ENCODE measurements at places on chromosomes 5 and 9. TPM values are rescaled to one million over a fixed set of nuclear protein-coding genes. Genes with fewer than 3 reads are reported as not detected.

DNA sequence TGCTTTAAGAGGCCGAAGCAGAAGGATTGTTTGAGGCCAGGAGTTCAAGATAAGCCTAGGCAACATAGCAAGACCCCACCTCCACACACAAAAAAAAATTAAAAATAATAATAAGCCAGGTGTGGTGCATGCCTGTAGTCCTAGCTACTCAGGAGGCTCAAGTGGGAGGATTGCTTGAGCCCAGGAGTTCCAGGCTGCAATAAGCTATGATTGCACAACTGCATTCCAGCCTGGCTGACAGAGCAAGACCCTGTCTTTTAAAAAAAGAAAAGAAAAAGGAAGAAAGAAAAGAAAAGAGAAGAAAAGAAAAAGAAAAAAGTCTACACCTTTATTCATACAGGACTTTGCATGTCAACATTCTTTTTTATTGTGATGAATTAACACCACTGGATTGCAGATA lies 2125.8 kb downstream of the MAT2B start:
- no peak for DNase-seq

- no peak for DNase-seq
Observed at GRCh38 chr5:148145916-148146315, 22.4 kb upstream of the SPINK14 start.

DNA sequence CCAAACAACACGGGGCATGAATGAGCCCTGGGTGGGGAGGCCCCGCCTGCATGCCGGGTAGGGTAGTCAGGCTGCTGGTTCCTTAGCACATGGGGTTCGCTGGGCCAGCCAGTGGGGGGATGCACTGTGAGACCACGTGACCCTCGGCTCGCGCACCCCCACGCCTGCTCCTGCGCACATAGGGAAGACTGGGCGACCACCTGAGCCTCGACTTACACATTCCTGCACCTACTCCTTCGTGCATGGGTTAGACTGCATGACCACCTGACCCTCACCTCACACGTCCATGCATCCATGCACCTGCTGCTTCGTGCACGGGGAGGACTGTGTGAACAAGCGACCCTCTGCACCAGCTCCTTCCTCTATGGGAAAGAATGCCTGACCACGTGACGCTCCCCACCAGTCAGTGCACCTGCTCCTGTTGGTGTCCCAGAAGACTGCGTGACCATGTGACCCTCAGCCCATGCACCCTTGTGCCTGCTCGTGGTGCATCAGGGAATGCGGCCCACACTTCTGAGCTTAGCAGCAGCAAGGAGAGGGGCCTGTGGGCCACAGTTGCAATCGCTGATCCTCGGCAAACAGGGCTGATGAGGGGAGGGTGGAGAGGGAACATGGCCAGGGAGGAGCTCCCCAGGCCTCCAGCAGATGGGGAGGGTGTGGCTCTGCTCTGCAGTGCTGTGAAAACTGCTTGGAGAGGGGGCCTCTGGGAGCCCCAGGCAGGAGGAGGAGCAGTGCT lies 18.1 kb downstream of the LPCAT1 start:
- DNase-seq, result no peak

GRCh38 chr9:19231126-19231903 lies 822 bp downstream of the DENND4C start:
- DNase-seq, result no peak

DNA sequence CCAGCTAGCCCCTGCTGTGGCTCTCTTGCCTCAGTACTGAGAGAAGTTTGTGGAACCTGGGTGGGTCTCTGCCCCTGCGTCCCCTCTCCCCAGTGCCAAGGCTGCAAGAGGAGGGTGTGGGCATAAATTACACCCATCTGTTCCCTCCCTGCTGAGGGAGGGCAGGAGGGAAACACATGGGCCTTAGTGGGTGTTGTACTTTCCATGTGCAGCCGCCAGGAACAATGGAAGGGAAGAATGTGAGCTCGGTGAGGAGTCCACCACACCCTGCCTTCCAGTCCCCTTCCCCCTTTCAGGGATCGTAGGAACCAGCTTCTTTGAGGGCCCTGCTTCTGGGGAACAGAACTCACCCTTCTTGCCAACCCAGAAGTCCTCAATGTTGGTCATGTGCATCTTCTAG lies 138.2 kb upstream of the KLF4 start:
- no peak for DNase-seq

Gene TRIM41
- 27.9 TPM for total RNA-seq

Gene AGTPBP1
- total RNA-seq, result 27.0 TPM

Gene PCA3
- not detected for total RNA-seq

DNA sequence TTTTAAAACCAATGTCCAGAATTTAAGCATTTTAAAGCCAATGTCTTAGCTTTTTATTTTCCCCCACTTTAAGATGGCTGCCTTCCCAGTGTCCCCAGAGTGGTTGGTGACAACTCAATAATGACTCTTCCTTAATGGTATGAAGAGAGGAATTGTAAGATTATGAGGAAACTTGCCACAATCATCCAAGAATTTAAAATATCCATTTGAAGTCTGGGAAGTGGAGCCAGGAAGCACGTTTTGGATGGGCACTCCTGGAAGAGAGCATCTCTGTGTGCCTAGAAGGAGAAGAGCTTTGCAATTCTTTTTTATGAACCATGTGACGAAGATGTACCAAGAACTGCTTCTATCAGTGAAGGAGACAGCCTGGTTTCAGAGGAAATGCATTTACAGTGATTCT lies 11.3 kb upstream of the IGFBPL1 start:
- DNase-seq, result no peak

- no peak for DNase-seq
Observed at GRCh38 chr5:72508241-72509170, 1.3 kb upstream of the ZNF366 start.

DNA sequence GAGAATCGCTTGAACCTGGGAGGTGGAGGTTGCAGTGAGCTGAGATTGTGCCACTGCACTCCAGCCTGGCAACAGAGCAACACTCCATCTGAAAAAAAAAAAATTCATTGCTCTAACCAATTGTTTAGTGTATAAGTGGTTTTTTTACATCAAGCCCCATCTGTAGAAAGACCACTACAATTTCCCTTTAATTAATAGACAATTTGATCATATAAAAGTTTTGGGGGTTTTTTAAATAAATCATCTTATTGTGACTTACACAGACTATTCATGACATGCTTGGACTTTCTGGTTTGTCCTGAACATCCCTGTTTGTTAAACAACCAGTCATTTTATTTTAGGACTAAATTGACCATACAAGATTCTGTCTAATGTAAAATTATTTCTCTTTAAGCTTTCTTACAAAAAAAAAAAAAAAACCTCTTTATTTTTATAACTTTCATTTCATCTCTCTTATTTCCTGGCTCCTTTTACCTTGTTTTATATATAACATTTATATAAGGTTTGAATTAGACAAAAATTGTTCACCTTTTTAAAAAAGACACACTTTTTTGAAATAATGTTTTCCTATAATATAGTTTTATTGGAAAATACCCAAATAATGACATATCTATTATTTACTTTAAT lies 9.8 kb upstream of the FANCC start:
- no peak for DNase-seq

DNA sequence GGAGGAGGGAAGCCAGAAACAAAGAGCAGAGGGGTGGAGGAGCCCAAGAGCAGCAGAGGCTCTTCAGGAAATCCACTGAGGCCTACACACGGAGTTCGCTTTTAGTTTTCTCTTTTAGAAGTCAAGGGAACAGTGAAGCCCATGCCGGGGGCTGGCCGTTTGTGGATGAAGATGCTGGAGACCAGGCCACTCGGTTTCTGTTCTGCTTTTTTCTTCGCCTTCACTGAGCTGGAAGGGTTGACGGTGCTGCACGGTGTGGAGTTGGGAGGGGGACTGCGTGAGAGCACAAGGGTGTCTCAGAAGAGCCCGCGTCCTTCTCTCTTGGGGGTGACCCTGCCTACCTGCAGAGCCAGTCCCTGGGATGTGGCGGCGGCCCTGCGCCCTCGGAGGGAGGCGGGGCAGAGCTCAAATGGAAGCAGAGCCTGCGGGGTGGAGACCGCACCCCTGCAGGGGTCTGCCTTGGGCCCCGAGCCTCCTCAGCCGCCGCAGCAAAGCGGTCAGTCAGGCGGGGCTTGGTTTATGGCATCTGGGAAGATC lies 68.5 kb upstream of the CACNA1B start:
- DNase-seq, result no peak

Gene FOXD4
- total RNA-seq, result 0.35 TPM

- DNase-seq, result no peak
Observed at GRCh38 chr5:83036991-83037575, 40.1 kb downstream of the TMEM167A start.

Gene FYB1
- 1.6 TPM for total RNA-seq

DNA sequence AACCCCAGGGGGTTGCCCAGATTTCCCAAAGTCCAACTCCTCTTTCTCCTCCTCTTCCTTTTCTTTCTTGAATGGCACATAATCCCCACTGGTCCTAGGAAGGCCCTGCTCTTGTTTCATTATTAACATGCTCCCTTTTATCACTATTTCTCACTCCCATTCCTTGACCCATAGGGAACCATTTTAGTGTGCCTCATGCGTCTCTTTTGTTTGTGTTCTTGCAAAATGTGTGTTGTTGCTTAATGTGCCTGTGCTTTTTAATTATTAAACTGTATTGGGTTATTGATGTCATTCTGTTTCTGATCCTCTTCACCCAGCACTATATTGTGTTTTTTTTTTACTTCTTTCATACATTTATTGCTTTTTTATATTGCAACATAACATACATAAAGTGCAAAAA lies 4.1 kb upstream of the RNF130 start:
- DNase-seq, result no peak

Gene PROB1
- total RNA-seq, result 1.6 TPM

Gene SPZ1
- not detected for total RNA-seq

Gene TERT
- 0.33 TPM for total RNA-seq

Gene MED22
- 36.0 TPM for total RNA-seq
